ENCODE measurements at places on chromosomes 16 and 17. TPM values are rescaled to one million over a fixed set of nuclear protein-coding genes. Genes with fewer than 3 reads are reported as not detected.

The HSD17B2 gene
- not detected for total RNA-seq

DNA sequence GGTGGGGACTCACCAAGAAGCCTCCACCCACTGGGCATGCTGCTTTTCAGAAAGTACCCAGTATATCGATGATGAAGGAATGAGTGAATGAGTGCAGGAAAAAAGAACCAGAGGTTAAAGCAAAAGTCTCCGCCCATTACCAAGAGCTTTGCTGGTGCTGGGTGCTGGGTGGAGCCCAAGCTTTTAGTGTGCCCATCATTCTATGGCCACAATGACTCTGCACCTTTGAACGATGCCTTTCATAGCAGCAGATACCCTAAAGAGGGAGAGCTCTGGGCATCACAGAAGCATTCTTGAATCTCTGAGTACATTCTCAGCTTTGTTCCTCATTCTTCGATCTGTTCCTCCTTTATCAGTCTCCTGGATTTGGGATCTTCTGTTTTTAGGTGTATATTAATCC, 450.7 kb upstream of the CCL2 start:
- H3K4me1 ChIP-seq: no peaks in the 10 kb centered on the region
- no peak for DNase-seq
- no peaks in the 10 kb centered on the region for H3K36me3 ChIP-seq
- peaks cover 6% of the 10 kb centered on the region for H3K27me3 ChIP-seq
- no peak overlapping the region for H3K4me3 ChIP-seq
- no peak overlapping the region for H3K27ac ChIP-seq

- DNase-seq: no peak
- no peaks in the 10 kb centered on the region for H3K4me1 ChIP-seq
- no peak overlapping the region for H3K4me3 ChIP-seq
- no peak overlapping the region for H3K27ac ChIP-seq
- H3K27me3 ChIP-seq: no peaks in the 10 kb centered on the region
Measured at GRCh38 chr17:32302860-32303649, 37.4 kb downstream of the RHBDL3 start.

GRCh38 chr16:67395458-67396158, 2.3 kb upstream of the TPPP3 start:
- peaks cover 5% of the 10 kb centered on the region for H3K27me3 ChIP-seq
- H3K36me3 ChIP-seq: no peaks in the 10 kb centered on the region
- H3K4me3 ChIP-seq: no peak overlapping the region
- DNase-seq: no peak

DNA sequence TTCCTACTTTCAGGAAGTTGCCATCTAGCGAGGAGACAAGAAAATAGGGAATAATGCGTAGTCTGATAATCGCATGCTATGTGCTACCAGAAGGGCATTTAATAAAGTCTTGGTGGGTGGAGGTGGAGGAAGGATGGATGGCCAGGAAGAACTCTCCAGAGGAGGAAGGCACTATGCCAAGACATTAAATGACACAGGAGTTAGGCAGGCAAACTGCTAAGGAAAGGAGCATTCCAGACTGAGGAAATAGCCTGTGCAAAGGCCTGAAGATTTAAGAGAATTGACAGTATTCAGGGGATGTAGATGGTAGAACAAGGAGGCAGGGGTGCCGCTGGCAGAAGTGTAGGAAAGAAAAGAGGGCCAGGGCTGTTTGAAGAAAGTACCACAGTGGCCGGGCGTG, 19.3 kb upstream of the ARHGAP44 start:
- no peaks in the 10 kb centered on the region for H3K27me3 ChIP-seq
- DNase-seq: no peak
- no peaks in the 10 kb centered on the region for H3K36me3 ChIP-seq
- H3K27ac ChIP-seq: no peak overlapping the region
- peaks cover 8% of the 10 kb centered on the region for H3K4me1 ChIP-seq

DNA sequence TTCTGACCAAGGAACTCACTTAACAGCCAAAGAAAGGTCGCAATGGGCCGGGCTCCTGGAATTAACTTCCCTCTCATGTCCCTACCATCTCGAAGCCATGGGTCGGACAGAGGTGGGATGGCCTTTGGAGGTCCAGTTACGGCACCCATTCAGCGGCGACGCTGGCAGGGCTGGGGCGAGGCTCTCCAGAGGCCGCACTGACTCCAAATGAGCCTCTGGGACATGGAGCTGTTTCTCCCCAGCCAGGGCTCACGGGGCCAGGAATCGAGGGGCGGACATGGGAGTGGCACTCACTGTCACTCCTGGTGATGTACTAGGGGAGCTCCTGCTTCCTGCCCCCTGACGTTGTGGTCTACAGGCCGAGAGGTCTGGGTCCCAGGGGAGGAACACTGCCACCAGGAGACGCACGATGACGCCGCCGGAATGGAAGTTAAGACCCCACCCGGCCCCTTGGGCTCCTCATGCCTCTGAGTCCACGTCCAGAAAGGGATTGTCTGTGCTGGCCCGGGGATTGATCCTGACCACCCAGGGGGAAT, 60.7 kb upstream of the METRNL start:
- H3K4me1 ChIP-seq: no peaks in the 10 kb centered on the region
- no peak overlapping the region for H3K27ac ChIP-seq
- DNase-seq: no peak
- H3K36me3 ChIP-seq: no peaks in the 10 kb centered on the region

DNA sequence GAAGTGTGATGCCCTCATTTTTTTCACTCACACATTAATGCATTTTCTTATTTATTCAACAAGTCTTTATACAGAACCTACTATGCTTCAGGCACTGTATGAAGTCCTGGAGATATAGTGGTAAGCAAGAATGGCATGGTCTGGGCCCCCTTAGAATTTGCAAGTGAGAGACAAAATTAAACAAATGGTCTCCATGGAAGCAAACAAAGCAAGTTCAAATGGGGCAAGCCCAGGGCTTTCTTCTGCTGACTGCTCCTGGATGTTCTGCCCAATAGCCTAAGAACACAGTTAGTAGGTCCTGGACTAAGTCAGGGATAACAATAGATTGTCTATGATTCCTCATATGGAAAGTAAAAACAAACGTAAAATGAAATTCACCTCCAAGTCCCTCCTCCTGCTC, 31.3 kb upstream of the DDX52 start:
- H3K36me3 ChIP-seq: no peaks in the 10 kb centered on the region
- no peaks in the 10 kb centered on the region for H3K4me1 ChIP-seq
- H3K27me3 ChIP-seq: no peaks in the 10 kb centered on the region
- no peak overlapping the region for H3K27ac ChIP-seq
- H3K4me3 ChIP-seq: no peak overlapping the region

DNA sequence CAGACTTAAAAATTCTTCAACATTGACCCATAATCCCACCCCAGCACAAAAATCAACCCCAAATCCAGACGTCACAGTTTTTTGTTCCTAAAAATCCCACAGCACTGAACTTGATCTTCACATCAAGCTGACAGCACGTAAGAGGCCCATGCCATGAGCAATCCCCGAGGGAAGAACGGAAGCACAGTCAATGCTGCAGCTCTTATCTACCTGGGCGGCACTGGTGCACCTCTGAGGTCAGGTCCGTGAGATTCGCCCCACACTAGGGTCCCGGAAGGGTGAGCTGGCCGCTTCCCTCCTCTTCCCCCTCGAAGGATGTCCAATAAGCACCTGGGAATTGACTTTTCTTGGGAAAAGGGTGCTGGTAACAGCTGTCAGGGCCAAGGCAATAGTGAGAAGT, 11.3 kb upstream of the ITGAE start:
- no peaks in the 10 kb centered on the region for H3K27me3 ChIP-seq
- H3K4me3 ChIP-seq: no peak overlapping the region
- H3K36me3 ChIP-seq: peaks cover 100% of the 10 kb centered on the region
- H3K4me1 ChIP-seq: no peaks in the 10 kb centered on the region

GRCh38 chr16:81495321-81496234, 51.0 kb downstream of the CMIP start:
- no peaks in the 10 kb centered on the region for H3K27me3 ChIP-seq
- H3K4me1 ChIP-seq: peaks cover 74% of the 10 kb centered on the region
- H3K4me3 ChIP-seq: no peak overlapping the region
- DNase-seq: peak; percentile 71
- peak overlapping the region; percentile 74 for H3K27ac ChIP-seq

GRCh38 chr17:43784628-43785101, 4.4 kb downstream of the CFAP97D1 start:
- no peaks in the 10 kb centered on the region for H3K36me3 ChIP-seq
- no peak for DNase-seq
- H3K27ac ChIP-seq: no peak overlapping the region
- H3K4me3 ChIP-seq: no peak overlapping the region
- peaks cover under 1% of the 10 kb centered on the region for H3K4me1 ChIP-seq

The ARHGAP44 gene
- total RNA-seq: 7.4 TPM

DNA sequence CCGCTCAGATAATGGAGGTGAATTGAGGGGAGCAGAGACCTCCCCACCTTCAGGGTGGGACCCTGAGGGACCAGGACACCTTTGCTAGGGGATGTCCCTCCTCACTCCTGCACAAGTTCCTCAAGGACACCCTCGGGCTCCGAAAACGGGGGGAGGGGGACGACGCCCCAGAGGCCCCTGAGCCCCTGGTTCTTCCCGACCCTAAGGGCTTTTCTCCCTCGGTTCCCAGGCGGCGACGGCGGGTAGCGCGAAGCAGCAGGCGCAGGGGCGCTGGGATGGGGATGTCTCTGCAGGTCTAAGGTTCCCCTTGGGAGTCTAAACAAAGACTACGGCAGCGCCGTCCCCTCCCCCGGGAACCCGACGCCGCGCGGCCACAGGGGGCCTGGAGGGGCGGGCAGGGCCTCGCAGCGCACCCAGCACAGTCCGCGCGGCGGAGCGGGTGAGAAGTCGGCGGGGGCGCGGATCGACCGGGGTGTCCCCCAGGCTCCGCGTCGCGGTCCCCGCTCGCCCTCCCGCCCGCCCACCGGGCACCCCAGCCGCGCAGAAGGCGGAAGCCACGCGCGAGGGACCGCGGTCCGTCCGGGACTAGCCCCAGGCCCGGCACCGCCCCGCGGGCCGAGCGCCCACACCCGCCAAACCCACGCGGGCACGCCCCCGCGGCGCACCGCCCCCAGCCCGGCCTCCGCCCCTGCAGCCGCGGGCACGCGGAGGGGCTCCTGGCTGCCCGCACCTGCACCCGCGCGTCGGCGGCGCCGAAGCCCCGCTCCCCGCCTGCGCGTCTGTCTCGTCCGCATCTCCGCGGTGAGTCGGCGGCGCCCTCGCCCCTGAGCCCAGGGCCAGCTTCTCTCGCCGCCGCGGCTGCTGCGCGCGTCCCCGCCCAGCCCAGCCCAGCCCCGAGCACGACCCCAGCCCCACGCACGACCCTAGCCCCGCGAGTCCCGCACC, 36.7 kb upstream of the NDRG4 start:
- H3K27me3 ChIP-seq: no peaks in the 10 kb centered on the region
- DNase-seq: peak; percentile 76
- peaks cover 26% of the 10 kb centered on the region for H3K4me1 ChIP-seq
- H3K27ac ChIP-seq: peak overlapping the region; percentile 86

- H3K4me3 ChIP-seq: no peak overlapping the region
- H3K36me3 ChIP-seq: no peaks in the 10 kb centered on the region
- H3K27me3 ChIP-seq: no peaks in the 10 kb centered on the region
- no peaks in the 10 kb centered on the region for H3K4me1 ChIP-seq
Measured at GRCh38 chr17:20271011-20271610, 196.2 kb downstream of the LGALS9B start.
